Activated T-cell treated with anti-CD3 and anti-CD28 coated beads for 1 hour (primary cell): ENCODE measurements at places on chromosomes 6 and 20.

DNA sequence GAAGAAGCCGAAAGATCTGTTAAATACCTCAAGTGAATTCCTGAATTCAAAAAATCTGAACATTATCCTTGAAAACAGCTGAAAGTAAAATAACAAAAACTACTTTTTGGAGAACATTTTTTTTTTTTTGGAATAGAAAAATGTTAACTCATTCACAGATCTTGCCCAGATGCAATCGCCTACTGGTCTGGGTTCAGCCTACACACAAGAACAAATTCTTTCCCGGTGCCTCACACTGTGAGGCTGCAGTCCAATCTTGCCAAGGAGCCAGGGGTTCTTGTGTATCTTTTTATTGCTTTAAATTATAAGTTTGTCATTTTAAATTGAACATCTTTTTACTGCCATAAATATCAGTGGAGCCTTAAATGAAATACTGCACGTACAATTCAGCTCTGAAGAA, 41.2 kb upstream of the TMEM200A start:
- no peak for DNase-seq

- DNase-seq: no peak
Observed at GRCh38 chr6:124056407-124057334, 253.0 kb downstream of the NKAIN2 start.

DNA sequence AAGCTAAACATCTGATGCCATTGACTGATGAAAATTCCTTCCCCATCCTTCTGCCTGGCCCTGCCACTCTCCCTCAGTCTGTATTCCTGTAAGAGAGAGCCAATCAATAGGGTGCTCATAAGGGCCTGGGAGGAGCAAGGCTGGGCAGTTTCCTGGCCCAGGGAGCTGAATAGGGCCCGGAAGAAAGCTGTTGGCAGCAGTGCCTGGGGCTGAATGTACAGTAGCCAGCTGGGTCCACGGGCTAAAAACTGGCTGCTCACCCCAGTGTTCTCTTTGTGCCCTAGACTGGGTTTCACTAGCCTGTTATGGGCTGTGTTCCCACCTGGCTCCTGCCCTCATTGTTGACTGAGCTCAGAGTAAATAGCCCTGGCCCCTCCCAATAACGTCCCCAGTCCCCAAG, 1.7 kb upstream of the WFDC2 start:
- DNase-seq: no peak

- no peak for DNase-seq
Observed at GRCh38 chr6:166738386-166739116, 111.5 kb upstream of the RPS6KA2 start.

GRCh38 chr6:4358414-4359107, 223.2 kb upstream of the ECI2 start:
- no peak for DNase-seq

GRCh38 chr6:106620931-106621672, 8.2 kb downstream of the RTN4IP1 start:
- DNase-seq: no peak

- DNase-seq: no peak
Observed at GRCh38 chr20:47574616-47575364, 73.1 kb downstream of the NCOA3 start.
